ENCODE measurements at places on chromosomes 4 and X.

GRCh38 chrX:41480508-41481260, 33.5 kb downstream of the NYX start:
- no peak for DNase-seq

- DNase-seq, result no peak
Observed at GRCh38 chr4:89007338-89007939, 49.5 kb downstream of the FAM13A start.

DNA sequence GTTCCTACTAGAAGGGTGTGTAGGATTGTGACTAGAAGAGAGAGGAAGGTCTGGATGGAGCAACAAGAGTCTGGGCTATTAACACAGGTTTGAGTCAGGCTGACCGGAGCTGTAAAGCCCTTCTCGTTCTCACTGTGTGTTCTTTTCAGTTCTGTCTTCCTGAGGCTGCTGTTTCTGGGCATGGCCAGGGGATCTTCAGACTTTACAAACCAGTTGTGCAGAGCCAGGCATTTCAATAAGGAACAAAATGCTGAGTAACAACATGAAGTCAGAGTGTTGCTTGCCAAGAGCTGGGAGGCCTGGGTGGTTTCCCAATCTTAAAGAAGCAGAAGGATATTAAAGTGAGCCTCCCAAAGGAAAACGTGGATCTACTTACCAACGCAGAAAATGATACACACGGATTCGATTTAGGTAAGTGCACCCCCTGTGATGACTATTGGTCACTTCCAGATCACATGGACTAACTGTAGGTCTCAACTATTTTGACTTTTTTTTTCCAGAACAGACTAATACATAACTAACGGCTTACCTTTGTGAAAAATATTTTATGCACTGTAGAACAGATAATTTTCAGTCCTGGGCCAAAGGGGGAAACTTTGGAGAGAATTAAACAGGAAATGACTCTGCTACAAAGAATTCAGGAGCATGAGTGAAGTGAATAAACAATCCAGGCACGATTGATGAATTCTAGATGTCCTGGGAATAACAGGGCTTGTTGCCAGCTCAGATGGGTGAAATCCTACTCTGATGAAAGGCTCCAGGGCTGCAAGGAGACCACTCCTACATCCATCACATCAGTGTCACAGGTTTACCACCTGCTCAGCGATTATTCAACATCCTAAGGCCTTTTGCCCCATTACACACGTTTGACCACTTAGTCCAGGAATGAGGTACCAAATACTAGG, 94.5 kb downstream of the ANXA3 start:
- peak; percentile 98 for DNase-seq

DNA sequence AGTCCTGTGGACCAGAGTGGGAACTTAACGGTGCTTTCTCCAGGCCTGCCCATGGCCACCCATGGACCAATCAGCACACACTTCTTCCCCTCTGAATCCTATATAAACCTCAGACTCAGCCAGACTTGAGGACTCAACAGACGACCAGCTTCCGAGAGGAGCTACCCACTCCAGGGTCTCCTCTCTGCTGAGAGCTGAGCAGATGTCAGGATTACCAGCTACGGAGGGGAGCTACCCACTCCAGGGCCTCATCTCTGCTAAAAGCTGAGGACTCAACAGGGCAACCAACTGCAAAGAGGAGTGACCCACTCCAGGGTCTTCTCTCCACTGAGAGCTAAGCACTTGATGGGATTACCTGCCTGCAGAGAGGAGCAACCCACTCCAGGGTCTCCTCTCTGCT, 80.0 kb upstream of the DDX60 start:
- DNase-seq, result no peak

- DNase-seq, result peak; percentile 35
Observed at GRCh38 chrX:128928636-128929035, 594.7 kb downstream of the SMARCA1 start.

DNA sequence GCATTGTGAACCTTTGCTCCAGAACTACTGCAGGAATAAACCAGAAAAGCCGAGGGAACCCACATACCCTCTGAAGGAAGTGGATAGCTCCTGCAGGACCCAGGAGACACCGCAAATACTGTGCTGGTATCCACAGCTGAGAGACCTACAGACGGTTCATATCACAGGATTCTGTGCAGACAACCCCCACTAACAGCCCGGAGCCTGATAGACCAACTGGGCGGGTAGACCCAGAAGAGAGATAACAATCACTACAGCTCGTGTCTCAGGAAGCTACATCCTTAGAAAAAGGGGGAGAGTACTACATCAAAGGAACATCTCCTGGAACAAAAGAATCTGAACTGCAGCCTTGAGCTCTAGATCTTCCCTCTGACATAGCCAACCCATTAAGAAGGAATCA, 150.8 kb downstream of the FRAS1 start:
- DNase-seq, result no peak

- peak; percentile 72 for DNase-seq
Observed at GRCh38 chrX:50770702-50771101, 43.3 kb downstream of the SHROOM4 start.

GRCh38 chrX:131818297-131818936, 204.7 kb upstream of the STK26 start:
- no peak for DNase-seq

- peak; percentile 8 for DNase-seq
Observed at GRCh38 chr4:180539284-180539683, 1703.9 kb upstream of the TENM3 start.

DNA sequence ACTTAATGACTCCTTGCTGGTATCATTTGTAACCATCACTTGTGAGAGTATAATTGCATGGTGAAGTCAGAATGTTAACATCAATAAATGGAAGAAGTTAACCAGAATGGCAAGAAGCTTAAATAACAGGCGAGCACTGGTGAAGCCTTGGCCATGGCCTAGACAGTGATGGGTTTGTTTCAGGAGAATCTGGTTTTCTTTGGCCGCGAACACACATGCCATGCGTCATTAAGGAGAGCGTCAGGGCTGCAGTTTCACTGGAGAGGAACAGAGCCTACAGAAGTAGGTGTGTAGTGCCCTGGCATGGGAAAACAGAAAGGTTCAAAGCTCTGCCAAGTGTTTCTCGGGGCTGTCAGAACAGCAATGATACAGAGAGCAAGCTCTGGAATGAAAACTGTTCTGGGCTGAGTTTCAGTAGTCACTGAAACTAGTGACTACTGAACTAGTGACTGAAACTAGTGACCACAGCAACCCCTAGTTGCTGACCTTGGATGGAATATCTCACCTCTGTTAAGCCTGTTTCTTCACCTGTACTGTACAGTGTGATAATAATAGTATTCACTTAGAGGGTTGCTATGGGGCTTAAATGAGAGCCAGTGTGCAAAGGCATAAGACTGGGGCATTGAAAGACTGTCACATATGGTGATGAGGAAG, 93.8 kb downstream of the C4orf51 start:
- no peak for DNase-seq

- peak; percentile 95 for DNase-seq
Observed at GRCh38 chr4:85681221-85681657, 206.3 kb downstream of the ARHGAP24 start.

GRCh38 chr4:94491322-94491721, 39.6 kb downstream of the PDLIM5 start:
- DNase-seq, result no peak

GRCh38 chr4:152936446-152937335, 568 bp downstream of the FHDC1 start:
- DNase-seq, result no peak

DNA sequence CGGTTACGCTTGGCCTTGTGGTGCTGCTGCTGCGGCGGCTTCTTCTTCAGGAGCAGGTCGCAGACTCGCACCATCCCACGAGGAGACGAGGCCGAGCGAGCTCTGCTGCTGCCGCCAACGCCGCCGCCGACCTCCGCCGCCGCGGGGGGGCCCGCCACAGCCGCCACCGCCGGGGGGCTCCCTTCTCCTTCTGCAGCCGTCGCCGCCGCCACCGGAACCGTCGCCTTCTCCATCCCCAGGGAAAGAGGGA, 237 bp downstream of the ANKRD17 start:
- no peak for DNase-seq

DNA sequence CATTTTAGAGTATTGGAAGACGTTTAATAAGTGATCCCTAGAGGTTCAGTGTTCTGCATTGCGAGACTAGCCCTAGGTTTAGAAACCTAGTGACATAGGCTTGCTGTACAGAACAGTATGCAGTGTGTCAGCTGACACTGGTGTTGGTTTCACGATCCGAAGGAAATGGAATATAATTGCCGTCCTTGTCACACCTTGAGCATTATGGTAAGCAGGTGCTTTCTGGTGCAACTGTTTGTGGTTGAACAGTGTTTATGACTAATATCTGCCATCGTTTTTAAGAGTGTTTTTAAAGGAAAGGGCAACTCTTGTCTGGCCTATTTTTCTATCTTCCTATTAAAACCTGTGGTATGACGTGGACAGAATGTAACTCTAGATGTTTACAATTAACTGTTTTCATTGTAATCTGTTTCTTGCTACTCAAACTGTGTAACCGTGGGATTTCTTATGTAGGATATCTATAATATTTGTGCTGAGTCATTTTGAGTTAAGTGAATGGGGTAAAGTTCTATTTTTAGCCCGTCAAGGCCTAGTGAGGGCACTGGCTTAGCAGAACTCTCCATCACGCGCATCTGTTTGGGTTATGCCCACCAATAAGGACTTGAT, 53.8 kb upstream of the TBC1D14 start:
- DNase-seq, result peak; percentile 77

DNA sequence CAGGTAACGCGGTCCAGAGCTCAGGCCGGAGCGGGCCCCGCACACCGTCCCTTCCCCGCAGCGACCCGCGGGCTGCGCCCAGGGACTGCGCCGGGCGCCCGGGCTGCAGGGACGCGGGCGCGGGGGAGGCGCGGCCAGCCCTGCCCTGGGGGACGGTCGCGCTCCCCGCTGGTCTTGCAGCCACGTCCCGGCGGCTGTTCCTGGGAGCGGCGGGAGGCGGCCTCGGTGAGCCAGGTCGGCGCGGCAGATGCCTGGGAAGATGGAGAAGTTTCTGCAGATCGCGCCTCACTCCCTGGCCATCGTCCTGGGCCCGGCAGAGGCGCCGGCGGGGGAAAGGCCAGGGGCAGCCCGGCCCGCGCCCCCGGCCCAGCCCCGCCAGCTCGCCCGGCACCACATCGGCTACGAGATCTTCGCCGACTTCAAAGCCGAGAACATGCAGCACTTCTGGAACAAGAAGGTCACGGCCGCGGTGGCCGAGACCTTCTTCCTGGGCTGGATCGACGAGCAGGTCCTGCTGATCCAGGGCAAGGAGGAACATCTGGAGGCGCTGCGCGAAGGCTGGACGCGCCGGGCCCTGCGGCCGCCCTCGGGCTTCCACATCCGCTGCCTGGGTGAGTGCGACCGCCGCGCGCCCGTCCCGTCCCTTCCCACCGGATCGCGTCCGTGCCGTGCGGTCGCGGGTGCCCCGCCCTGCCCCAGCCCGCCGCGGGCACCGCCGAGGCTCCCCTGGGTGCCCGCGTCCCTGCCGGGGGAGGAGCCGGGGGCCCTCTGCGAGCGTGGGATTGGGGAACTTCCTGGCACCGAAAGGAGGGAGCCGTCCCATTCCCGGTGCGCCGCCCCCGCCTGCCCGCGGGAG, 107.4 kb upstream of the STOX2 start:
- DNase-seq, result no peak

GRCh38 chr4:168679819-168680218, 183.0 kb downstream of the PALLD start:
- DNase-seq, result no peak

- DNase-seq, result no peak
Observed at GRCh38 chrX:132146456-132146855, 18.6 kb upstream of the FRMD7 start.

GRCh38 chrX:15146515-15146914, 123.4 kb downstream of the ASB9 start:
- DNase-seq, result no peak

DNA sequence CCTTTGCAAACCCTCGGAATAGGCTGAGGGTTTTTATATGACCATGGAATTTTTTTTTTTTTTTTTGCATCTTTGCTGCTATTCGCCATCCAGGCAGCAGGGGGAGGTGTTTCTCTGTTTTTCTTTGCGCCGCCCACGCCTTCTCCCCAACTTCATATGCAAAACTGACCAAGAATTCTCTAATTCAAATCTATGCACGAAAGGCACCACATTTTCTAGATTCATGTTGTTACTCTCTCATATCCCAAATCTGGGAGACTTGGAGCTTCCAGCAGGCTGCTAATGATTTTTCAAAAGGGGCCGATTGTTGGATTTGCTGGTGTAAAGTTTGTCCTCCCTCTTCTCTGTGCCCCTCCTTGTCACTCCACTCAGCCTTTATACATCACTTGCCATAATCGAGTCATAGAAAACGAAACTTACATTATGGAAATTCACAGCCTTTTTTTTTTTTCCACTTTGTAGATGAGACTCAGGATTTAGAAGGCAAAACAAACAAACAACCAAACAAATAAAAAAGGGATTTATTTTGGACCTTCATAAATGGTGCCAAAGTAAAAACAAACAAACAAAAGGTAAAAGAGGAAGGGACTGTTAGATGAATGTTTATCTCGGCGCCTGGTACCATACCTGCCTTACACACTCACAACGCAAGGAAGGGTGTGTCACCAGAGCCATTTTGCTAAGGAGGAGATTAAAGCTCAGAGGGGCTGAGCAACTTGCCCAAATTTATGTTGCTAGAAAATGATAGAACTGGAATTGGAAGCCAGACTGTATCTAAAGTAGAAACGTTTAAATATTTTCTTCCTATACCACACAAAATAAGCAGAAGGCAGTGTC, 29.3 kb upstream of the BOD1L1 start:
- peak; percentile 74 for DNase-seq

GRCh38 chrX:73400136-73400748, 46.6 kb upstream of the CDX4 start:
- DNase-seq, result no peak

DNA sequence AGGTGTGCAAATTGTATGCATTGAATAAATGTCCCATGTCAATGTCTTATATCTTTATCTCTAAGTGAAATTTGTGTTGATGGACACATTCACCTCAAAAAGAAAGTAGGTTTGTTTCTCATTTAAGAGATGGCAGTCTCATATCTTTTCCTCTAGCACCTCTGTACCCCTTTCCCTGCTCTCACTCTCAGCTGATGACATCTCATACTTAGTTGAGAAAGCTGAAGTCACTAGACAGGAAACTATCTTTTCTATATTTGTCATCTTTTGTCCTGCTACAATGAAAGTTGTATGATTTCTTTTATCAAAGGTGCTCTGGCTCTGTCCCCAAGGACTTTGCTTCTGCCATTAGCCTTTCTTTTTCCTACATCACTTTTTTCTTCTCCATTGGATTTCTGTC, 84.0 kb upstream of the GRPR start:
- no peak for DNase-seq

- no peak for DNase-seq
Observed at GRCh38 chr4:1523907-1524636, 117.8 kb upstream of the NKX1-1 start.

DNA sequence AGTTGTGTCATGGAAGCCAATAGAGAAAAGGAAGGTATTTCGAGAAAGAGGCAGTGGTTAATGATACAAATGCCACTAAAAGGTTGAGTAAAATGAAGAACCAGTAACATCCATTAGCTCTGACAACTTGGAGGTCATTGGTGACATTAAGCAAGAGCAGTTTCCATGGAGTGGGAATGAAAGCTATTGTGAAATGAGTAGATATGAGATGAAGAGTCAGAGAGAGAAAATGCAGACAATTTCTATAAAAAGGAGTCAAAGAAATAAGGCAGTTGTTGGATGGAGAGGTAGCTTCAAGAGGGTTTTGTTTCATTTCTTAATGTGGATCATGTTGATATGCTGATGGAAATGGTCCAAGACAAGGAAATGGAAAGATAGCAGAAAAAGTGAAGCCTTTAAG, 9.6 kb upstream of the AMTN start:
- no peak for DNase-seq

All from renal cortical epithelial cell (primary cell).